Stimulated activated CD4-positive, alpha-beta T cell treated with anti-CD3 and anti-CD28 coated beads, Interleukin-1b, Interleukin-23, amount 100 ng/mL, for 4 hours (primary cell): ENCODE measurements at places on chromosomes 6 and 20.

GRCh38 chr6:43060034-43060754, 763 bp downstream of the KLC4 start:
- DNase-seq, result no peak

GRCh38 chr20:50838322-50838625, 43.4 kb downstream of the BCAS4 start:
- DNase-seq, result no peak

DNA sequence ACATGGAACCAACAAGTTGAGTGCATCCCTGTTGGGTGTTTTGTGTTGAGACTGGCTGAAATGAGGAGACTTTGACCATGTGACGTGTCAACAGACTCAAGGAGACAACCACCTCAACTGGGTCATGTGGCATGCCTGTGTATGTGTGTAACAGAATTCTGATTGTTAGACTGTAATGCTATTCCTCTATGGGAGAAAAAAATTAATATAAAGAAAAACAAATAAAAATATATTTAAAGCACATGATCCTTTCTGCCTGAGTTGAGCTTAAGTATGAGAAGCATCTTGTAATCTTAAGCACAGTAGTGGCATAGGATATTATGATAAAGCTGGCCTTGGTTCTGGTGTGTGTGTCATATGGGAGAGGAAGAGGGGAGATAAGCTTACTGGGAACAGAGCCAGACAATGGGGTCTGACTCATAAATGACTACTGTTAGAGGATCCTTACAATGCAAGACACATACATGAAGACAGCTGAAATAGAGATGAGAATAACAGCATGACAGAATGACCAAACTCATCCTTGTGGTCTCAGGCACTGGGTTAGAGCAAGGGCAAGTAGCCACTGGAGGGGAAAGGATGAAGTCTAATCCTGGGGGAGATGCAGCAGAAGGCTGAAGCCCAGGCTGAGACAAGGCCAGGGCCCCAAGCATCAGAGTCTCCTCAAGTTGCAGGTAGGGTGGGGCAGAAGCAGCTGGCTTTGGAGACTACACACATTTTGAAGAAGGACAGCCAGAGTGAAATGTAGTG, 9.2 kb downstream of the TP53INP2 start:
- no peak for DNase-seq

DNA sequence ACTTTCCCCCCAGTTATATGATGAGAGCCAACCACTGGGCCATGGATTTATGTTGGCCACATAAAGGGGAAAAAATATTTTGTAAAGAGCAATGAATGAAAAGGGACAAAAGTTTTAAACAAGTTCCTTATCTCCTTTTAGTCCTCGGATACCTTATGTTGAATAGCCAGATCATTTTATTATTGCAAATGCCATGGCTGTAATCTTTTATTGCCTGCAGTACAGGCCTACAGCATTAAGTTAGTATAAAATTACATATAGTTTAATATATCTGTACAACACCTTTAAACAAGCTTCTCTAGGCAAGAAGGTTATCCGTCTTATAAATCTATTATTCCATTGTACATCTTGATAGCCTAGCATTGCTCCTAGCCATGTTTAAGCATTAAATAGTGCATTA, 93.9 kb upstream of the SLC35B3 start:
- no peak for DNase-seq

- no peak for DNase-seq
Measured at GRCh38 chr6:129136751-129137150, 253.8 kb downstream of the LAMA2 start.

GRCh38 chr6:5854899-5855298, 151.8 kb downstream of the NRN1 start:
- no peak for DNase-seq

DNA sequence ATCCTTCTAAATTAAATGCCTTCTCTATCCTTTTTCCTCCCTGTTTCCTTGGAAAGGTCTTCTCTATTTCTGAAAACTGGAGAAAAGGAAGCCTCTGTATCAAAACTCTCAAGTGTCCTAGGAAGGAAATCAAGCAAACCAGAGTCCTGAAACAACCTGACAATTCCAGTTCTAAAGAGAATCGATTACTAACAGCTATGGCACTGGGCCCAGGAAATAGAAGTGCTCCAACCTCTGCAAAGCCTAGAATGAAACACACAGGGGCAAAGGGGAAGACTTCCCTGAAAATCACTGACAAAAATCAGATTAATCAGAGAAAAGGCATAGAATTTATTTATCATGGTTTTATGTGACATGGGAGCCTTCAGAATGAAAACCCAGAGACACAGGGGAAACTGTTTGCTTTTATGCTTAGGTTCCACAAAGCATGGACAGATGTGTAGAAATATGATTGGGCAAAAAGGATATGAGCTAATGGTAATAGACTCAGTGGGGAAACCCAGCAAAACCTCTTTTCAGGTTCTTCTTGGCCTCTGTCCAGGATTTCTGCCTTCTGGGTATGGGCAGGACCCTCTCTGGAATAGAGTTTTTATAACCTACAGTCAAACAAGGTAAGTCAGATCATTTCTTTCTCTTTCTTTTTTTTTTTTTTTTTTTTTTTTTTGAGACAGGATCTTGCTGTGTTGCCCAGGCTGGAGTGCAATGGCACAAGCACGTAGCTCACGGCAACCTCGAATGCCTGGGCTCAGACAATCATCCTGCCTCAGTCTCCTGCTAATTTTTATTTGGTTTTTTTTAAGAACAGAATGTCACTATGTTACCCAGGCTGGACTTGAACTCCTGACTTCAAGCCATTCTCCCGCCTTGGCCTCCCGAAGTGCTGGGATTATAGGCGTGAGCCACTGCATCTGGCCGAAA, 91.7 kb downstream of the CD24 start:
- no peak for DNase-seq

GRCh38 chr6:87628424-87628823, 38.5 kb downstream of the ORC3 start:
- DNase-seq, result no peak

- DNase-seq, result no peak
Measured at GRCh38 chr6:167290786-167291622, at the start of gene UNC93A. Gene UNC93A (plus strand): TSS chr6:167291315. CDS start chr6:167291490, 175 bp downstream.

DNA sequence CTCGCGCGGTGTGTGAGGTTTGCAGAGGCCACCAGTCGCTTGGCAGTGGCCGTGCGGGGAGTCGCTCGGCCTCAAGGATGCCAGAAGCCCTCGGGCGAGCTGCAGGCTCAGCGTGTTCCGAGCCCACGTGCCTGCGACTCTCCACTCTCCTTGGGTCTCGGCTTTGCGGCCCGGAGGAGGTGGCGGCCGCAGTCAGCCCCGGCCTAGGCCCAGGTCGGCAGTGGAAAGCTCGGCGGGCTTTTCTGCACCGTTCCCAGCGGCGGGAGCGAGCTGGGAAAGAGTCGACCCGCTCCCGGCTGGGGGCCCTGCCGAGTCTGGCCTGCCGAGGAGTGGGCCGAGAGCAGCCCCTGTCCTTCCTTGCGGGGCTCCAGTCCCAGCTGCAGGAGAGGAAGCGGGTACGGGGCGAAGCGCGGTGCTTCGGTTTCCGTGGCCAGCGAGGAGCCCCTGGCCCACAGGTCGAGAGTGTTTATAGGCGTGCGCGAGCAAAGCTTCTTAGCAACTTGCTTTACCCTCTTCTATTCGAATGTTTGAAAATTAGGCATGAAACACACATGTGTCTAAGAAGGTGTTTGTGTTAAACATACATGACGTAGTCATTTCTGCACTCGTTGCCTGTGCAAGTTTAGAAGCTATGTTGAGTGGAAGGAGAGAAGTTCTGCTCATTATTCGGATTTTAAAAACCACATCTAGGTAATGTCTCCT, 5.6 kb downstream of the FOXC1 start:
- DNase-seq, result no peak

DNA sequence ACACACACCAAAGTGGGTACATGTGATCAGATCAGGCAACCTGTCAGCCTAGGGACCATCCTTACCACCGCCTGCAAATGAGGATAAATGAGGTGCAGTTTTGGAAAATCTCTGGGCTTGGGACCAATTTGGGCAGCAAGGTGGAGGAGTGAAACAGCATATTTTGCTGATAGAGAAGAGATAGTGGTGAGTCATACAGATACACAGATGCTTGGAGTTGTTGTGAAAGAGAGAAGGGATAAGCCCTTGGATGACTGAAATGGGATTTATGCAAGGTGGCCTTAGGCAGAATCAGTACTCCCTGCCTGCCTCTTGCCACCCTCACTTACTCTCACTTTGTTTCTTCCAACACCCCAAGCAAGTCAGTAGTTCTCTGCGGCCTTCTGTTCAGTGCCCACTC, 34.7 kb downstream of the BMP2 start:
- DNase-seq, result no peak
